ENCODE measurements at places on chromosomes 12 and 14.

DNA sequence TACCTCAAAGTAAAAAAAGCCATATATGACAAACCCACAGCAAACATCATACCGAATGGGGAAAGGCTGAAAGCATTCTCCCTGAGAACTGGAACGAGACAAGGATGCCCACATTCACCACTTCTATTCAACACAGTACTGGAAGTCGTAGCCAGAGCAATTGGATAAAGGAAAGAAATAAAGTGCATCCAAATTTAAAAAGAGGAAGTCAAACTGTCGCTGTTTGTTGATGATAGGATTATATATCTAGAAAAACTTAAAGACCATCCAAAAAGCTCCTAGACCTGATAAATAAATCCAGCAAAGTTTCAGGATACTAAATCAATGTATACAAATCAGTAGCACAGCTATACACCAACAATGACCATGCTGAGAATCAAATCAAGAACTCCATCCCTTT lies 5.2 kb downstream of the NDUFA12 start:
- DNase-seq = no peak

- DNase-seq = no peak
Observed at GRCh38 chr12:5417500-5417899, 14.4 kb upstream of the NTF3 start.

GRCh38 chr14:51548187-51548586 lies 103.5 kb upstream of the FRMD6 start:
- no peak for DNase-seq

DNA sequence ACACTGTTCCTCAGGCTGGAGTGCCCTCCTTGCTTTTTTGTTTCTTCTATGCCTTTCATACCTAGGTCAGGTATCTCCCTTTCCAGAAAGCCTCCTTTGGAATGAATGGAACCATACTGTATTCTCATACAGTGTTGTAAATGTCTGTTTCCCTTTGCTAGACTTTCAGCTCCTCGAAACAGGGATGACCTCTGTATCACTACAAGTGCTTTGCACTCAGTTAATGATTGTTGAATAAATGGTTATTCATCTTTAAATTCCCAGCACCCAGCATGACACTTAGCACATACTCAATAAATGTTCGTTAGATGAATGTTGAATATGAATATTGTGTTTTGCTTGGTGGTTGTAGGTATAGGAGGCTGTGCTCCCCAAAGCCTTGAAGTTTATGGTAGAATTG lies 5.9 kb upstream of the TULP3 start:
- no peak for DNase-seq

- DNase-seq = peak; percentile 47
Observed at GRCh38 chr12:131511391-131511802, 199.5 kb upstream of the SFSWAP start.

DNA sequence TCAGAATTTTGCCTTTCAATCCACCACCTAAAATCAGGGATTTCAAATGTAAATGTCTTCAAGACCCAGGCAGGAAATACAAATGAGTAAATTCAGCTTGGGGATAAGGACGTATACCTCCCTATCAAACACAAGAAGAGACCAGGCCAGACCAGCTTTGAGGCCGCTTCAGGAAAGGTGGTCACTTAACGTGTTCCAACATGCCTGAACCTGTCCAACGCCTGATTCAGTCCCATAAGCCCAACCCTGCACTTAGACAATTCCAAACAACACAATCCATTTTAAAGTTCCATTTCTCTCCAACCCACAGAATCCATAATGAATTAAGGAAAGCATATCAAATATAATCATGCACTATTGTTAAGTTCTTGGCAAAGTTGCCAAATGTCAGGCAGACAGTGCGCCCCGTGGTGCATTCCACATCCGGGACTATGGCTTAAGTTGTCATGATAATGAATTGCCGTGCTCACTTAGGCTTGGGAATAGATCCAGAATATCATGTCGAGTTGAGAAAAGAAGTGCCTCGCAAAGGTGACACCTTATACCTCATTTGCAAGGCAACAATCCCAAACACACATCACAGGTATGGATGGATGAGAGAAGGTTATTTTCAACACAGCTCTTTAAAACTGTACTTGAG lies 35.5 kb downstream of the CCDC60 start:
- DNase-seq = no peak

- DNase-seq = no peak
Observed at GRCh38 chr14:31660191-31660590, 99.0 kb downstream of the NUBPL start.

DNA sequence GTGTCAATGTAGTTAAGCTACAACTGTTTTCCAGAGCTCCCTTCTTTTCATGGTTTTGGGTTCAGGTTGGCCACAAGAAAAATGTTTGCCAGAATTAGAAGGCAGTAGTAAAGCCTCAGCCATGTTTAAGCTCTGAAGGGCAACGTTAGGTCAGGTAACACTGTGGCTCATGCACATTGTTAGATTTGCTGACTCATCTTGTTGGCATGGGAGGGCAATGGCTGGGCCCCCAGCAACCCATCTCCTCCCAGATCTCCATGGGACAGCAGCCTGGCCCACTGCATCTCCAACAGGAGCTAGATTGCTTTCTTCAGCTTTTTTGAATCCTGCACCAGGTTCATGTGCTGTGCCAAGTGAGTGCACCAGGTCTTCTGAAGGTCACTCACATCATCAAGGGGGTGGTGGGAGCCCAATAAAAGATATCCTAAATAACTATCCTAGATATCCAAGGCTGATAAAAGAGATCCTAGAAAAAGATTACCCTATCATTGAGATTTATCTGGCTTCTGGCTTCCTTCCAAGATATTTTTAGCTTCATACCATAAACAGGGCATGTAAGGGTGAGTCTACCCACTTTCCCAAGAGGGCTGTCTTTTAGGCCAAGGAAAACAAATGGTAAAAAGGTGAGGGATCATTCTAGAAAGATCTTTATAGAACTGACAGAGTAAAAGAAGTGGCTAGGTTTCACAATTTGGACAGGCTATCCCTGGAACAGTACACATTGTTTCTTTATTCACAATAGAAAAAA lies 28.9 kb downstream of the PTGER2 start:
- no peak for DNase-seq

- no peak for DNase-seq
Observed at GRCh38 chr12:6613776-6614512, 6.8 kb upstream of the CHD4 start.

- no peak for DNase-seq
Observed at GRCh38 chr12:96194971-96195844, 1.0 kb downstream of the ELK3 start.

- DNase-seq = no peak
Observed at GRCh38 chr14:69629225-69630127, 18.1 kb downstream of the SUSD6 start.

GRCh38 chr14:22320362-22320750 lies 268.7 kb downstream of the DAD1 start:
- DNase-seq = no peak

DNA sequence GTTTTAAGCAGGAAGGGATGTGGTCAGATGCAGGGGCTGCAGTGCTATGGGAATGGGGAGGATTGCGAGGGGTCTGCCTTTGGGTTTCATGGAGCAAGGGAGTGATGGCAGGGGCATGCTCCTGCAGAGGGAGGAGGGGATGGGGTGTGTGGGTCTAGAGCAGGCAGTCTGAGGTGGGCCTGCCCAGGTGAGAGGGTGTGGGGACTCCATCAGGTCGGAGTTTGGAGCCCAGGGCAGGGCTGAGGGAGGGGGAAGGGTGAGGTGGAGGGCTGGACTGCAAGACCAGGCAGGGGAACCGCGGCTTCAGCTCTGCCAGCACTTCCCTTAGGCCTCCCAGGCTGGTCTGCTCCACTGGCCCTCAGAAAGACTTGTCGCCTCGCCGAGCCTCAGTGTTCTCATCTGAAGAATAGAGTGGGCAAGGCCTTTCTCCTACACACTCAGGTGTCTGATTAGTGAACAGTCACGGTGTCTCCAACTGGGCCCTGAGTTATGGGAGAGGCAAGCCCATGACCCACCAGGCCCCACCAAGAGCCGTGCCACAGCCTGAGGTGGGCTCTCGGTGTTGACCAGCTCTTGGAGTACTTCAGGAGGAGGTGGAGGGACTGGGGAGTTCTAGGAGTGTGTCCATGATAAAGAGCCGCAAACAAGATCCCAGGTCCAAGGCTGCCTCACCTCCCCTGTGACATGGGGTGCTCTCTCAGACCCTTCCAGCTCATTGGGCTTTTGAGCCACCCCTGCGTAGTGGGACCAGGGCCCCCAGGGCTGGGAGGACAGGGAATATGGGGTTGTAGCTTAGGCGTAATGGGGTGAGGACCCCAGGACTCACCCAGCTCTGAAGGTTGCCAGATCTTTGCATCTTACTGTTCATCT lies 20.1 kb upstream of the KRT80 start:
- DNase-seq = no peak
